H9 (cell line): ENCODE measurements at places on chromosomes 6 and 20. TPM values are rescaled to one million over a fixed set of nuclear protein-coding genes. Genes with fewer than 3 reads are reported as not detected.

GRCh38 chr6:150248300-150248699, 105.5 kb downstream of the PPP1R14C start:
- DNase-seq = no peak

DNA sequence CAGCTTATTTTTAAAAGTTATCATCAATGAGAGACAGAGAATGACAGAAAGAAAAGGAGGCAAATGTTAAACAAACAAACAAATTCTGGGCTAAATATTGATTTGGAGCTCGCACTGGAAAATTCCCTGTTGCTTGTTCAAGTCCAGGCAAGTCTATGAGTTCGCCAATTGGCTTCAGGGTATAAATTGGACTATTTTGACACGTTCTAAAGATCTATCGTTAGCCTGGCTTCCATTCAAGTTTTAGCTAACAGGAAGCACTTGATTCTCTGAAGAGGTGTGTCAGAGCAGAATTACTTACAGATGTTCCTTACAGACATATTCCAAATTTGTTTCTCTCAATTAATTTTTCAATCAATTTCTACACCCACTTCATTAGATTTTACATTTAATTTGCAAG, 15.8 kb upstream of the RFPL4B start:
- no peak for DNase-seq

- no peak for DNase-seq
These were observed 49.1 kb downstream of the ZHX3 start for GRCh38 chr20:41268402-41268801.

- no peak for DNase-seq
These were observed 49.9 kb upstream of the PMEPA1 start for GRCh38 chr20:57759724-57760123.

DNA sequence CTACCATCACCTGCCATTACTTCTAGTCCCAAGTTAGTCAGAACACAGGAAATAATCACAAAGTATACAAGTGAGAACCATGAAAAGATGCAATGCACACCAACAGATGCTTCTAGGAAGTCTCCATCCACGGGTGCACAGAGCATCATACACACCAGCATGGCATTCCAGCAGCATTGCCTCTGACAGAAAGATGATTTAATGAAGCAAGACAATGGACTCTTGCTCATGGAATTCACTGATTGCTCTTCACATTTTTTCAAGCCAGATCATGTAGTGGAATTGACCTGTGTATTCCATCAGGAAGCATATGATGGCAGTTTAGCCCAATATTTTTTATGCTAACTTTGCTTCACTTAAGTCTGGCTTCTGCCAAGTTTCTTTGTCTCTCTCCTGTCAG, 406.3 kb upstream of the RGS17 start:
- no peak for DNase-seq

- DNase-seq = no peak
These were observed 81.2 kb downstream of the EZR start for GRCh38 chr6:158737710-158738615.

DNA sequence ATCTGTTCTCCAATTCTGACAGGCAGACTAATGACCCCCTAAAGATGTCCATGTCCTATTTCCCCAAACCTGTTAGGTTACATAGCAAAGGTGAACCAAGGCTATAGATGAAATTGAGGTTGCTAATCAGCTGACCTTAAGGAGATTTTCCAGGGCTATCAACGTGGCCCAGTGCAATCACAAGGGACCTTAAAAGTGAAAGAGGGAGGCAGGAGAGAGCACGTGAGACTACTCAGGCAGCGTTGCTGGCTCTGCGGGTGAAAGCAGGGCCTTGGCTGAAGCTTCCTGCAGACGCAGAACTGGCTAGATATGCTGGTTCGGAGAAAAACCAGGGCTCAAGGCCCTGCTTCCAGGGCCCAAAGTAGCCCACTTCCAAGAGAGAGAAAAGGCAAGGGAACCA, 78.7 kb downstream of the NCOA7 start:
- DNase-seq = no peak

Gene NELFE
- 90.8 and 91.4 TPM in 2 replicates for total RNA-seq

Gene TREML2
- total RNA-seq = 0.07 TPM in 2 replicates
